CD4-positive, alpha-beta T cell treated with Interleukin-1 beta for 1 hour (primary cell): ENCODE measurements at places on chromosomes 1 and 21.
A peak's percentile ranks its signal among the peaks of the same experiment; 100 is the strongest.

GRCh38 chr1:201745023-201745422, 83.9 kb upstream of the IPO9 start:
- no peak for DNase-seq

GRCh38 chr1:68795956-68796355, 299.1 kb upstream of the DEPDC1 start:
- no peak for DNase-seq

- DNase-seq: no peak
Observed at GRCh38 chr1:147824798-147825197, 64.4 kb upstream of the GJA5 start.

GRCh38 chr1:157073944-157074685, 25.5 kb downstream of the ETV3L start:
- peak; percentile 29 for DNase-seq

DNA sequence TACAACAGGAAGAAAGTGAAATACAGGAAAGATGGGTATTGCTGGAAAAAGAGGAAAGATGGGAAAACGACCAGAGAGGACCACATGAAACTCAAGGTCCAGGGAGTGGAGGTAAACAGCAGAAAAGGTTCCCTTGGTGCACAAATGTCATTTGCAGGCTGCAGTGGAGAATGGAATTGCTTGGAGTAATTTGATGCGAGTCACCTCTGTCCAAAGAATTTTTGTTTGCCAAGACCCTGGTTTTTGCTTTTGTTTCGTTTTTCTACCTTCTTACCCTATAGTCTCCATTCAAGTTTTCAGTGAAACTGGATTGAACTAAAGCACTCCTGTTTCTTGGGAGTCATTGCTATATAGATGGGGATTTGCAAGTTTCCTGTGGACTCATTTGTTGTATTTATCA, 464.3 kb downstream of the CAMTA1 start:
- DNase-seq: no peak

DNA sequence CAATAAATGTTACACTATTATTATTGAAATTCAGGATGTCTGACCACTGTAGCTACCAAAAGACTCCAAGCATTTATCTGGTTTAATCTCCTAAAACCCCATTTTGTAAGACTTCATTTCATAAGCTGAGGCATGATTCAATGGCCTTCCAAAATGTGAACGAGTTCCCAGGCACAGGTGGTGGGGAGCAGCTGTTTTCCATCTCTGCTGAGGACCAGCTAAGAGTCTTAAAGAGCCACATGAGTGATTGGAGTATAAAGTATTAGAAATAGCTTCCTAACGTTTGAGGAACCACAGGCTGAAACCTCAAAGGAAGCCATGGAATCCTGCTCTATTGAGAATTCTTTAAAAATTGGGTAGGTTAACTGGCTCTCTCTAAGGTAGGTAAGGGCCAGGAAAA, 44.9 kb downstream of the SEC16B start:
- DNase-seq: no peak

DNA sequence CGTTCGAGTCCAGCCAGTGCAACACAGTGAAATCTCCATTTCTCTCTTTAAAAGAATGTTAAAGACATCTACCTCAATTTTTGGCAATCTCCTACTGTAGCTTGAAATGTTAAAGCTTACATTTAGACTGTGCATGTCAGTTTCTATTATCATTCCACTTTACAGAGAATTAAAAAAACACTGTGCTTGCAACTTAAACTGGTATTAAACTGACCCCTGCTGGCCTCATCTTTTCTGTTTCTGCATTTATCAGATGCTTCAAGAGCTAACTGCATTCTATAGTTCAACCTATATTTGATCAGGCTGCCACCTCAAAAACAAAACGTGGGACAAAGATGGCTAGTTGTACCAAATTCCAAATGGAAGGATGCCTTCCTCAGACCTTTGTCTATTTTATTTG, 226.5 kb downstream of the SMYD3 start:
- DNase-seq: no peak

GRCh38 chr1:104780470-104781078, 1030.9 kb downstream of the AMY1C start:
- no peak for DNase-seq

DNA sequence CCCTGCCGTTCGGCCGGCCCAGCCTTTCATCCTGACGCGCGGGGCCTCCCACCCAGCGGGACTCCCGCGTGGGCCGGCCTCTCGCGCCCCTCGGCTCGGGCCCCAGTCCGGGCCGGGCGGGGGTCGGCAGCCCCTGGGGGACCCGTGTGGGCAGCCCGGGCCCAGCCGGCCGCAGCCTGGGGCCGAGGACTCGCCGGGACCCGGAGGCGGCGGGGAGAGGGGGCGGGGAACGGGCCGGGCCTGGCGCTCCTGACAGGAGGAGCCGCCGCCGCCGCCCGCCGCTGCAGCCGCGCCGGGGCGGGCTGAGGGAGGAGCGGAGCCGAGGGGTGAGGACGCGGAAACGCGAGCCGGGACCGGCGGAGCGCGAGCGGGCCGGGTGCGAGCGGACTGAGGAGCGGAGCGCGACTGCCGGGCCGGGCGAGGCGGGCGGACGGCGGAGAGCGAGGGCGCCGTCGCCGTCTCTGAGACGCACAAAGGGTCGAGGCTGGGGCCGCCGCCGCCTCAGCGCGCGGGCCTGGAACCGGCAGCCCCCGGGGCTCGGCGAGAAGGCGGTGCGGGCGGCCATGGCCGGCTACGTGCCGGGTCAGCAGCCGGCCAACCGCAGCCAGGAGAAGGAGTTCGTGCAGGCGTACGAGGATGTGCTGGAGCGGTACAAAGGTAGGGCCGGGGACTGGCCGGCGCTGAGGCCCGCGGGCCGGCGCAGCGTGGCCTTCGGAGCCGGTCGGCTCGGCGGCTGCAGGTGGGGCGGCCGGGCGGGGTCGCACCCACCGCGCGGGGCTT, 79.1 kb downstream of the NDUFS5 start:
- peak; percentile 55 for DNase-seq

- no peak for DNase-seq
Observed at GRCh38 chr1:185112356-185112755, 44.4 kb downstream of the TRMT1L start.

DNA sequence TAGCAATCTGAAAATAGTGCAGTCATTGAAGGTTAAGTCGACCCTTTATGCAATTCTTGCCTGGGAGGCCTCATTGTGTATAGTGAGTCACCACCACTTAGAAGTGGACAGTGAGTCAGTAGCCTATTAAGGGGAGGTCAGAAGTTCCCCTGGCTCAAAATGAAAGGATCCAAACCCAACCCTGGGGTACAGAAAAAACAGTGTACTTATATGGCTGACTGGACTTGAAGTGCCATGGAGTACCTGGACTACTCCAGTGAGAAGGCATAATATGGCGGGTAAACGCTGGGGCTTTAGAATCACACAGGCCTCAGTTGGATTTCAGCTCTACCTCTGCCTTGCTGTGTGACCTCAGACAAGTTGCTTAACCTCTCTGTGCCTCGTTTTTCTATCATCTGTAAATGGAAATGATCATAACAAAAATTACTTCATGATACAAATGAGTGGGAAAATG, 2.2 kb upstream of the BCL9 start:
- DNase-seq: no peak

GRCh38 chr1:234745844-234746797, 136.1 kb upstream of the IRF2BP2 start:
- no peak for DNase-seq
